IMR-90 (cell line): ENCODE measurements at places on chromosomes 7 and 10. TPM values are rescaled to one million over a fixed set of nuclear protein-coding genes. Genes with fewer than 3 reads are reported as not detected.
A peak's percentile ranks its signal among the peaks of the same experiment; 100 is the strongest.

GRCh38 chr7:7688310-7688709 is 30.1 kb downstream of the RPA3 start:
- H3K4me1 ChIP-seq: no peaks in the 10 kb centered on the region; the same call in 1 of the 2 replicates
- H3K36me3 ChIP-seq: no peaks in the 10 kb centered on the region
- H3K27me3 ChIP-seq: no peaks in the 10 kb centered on the region
- DNase-seq: no peak
- H3K27ac ChIP-seq: no peak overlapping the region
- no peak overlapping the region for H3K4me3 ChIP-seq

DNA sequence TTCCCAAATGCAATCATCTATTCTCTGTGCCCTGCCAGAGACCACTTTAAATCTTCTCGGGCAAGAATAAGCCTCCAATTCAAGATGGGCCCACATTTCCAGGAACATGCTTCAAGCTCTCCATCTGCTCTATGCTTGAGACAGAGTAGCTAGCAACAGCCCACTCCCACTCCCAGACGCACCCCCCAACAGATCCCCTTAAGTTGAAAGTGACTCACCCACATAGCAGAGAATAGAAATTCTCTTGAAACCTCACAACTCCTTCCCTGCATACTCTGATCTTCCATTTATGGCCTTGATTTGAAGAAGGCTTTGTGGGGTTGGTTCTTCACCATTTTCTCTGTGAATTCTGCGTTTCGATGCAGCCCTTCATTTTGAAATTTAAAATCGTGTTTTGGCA is 604.0 kb downstream of the INHBA start:
- peaks cover 7% of the 10 kb centered on the region; the same call in 1 of the 2 replicates for H3K4me1 ChIP-seq
- no peaks in the 10 kb centered on the region for H3K36me3 ChIP-seq
- no peak overlapping the region for H3K27ac ChIP-seq
- no peak overlapping the region for H3K4me3 ChIP-seq

DNA sequence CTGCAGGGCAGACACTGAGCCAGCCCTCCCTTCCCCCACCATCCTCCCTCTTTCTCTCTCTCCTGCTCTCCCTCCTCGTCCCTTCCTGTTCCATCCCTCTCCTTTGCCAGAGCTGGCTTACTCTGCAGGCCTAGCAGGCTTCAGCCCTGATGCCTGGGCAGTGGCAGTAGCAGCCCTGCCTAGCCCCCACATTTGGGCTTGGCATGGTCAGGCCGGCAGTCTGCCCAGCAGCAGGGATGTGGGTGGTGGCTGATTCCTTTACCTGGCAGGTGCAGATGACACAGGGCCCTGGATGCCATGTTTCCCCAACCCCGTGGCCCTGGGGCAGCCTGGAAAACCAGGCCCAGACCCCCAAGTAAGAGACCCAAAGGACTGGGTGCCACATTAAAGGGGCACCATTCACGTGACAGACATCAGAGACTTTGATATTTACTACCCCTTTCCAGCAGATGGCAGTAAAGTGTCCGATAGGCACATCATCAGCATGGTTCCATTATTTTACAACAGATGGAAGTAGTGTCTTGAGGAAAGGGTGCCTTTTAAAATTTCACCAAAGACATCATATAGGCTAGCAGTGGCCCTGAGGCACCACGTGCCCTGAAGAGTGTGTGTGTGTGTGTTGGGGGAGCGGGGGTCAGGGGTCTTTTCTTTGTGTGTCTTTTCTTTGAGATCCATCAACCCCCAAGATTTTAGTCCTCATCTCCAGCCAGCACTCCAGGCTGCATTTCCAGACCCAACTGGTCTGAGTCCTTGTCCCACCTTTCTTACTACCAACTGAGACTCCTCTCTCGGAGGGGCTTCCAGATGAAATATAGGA is 5.9 kb downstream of the KCP start:
- H3K27ac ChIP-seq: no peak overlapping the region
- no peaks in the 10 kb centered on the region for H3K4me1 ChIP-seq
- peaks cover 34% of the 10 kb centered on the region for H3K27me3 ChIP-seq
- H3K4me3 ChIP-seq: no peak overlapping the region
- H3K36me3 ChIP-seq: no peaks in the 10 kb centered on the region
- peak; percentile 56 for DNase-seq

DNA sequence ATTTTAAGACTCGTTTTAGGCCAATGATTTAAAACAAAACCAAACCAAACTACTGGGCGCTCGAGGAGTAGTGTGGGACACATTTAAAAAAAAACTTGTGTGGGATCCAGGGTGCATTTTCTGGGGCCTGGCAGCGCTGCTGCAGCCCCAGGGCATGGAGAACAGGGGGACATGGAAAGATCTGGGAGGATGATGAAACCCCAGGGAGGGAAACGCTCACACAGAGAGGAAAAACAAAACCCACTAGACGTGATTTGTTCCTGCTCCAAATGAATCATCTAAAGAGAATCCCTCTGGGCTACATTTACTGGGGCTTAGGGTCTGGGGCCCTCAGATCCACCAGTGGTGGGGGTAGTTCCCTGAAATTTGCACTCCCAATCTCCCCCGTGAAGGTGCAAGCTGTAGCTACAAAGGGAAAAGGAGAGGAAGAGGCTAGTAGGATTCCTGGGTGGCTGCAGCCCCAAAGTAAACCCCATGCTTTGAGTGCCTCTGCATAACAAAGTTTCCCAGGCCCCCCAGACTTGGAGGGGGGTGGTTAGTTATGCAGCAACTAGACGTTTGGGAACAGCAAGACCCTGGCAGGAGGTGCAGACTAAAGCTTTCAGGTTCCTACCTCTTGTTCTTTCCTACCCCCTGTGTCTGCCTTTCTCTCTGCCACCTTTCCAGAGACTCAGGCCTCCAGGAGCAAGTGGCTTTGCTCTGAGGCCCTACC is 14.5 kb upstream of the HOXA13 start:
- no peaks in the 10 kb centered on the region for H3K4me1 ChIP-seq
- no peak for DNase-seq
- H3K4me3 ChIP-seq: no peak overlapping the region
- H3K27ac ChIP-seq: no peak overlapping the region
- peaks cover 88% of the 10 kb centered on the region for H3K27me3 ChIP-seq

GRCh38 chr10:78336402-78336791 is 302.7 kb downstream of the RPS24 start:
- no peak overlapping the region for H3K27ac ChIP-seq
- peak; percentile 97 for DNase-seq
- H3K27me3 ChIP-seq: peaks cover 12% of the 10 kb centered on the region
- H3K36me3 ChIP-seq: no peaks in the 10 kb centered on the region

- no peak overlapping the region for H3K4me3 ChIP-seq
- no peaks in the 10 kb centered on the region; the same call in 1 of the 2 replicates for H3K27me3 ChIP-seq
- no peaks in the 10 kb centered on the region; the same call in 1 of the 2 replicates for H3K4me1 ChIP-seq
- no peaks in the 10 kb centered on the region for H3K36me3 ChIP-seq
Measured at GRCh38 chr10:22717728-22718127, 3.4 kb upstream of the PIP4K2A start.

GRCh38 chr10:94307046-94307615 is 55.6 kb downstream of the NOC3L start:
- H3K4me1 ChIP-seq: no peaks in the 10 kb centered on the region
- DNase-seq: no peak
- H3K27me3 ChIP-seq: 0 out of 2 replicates have a peak, but pooled peaks cover 5% of the 10 kb centered on the region

GRCh38 chr10:72095195-72095594 is 6.8 kb upstream of the SPOCK2 start:
- peaks cover 5% of the 10 kb centered on the region for H3K27me3 ChIP-seq
- H3K4me1 ChIP-seq: peaks cover 11% of the 10 kb centered on the region
- H3K36me3 ChIP-seq: 0 out of 2 replicates have a peak, but pooled peaks cover 3% of the 10 kb centered on the region
- H3K27ac ChIP-seq: no peak overlapping the region
- no peak overlapping the region for H3K4me3 ChIP-seq

DNA sequence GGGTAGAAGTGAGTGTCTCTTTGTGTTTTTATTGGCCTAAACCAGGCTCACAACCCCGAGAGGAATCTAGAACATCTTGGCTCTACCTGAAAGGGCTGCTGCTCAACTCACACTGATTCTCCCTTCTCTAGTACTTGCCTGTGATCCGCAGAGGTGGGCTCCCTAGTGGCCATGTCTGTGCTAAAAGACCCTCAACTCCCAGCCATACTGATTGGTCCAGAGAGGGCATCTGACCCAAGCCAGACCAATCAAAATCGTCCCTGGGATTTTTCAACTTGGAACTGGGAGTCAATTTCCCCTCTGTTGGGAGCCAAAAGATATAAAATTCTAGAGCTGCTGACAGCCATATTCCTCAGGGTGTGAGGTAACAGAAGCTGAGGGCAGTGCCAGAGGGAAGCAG is 55.3 kb downstream of the SH3PXD2A start:
- H3K27me3 ChIP-seq: no peaks in the 10 kb centered on the region
- no peak for DNase-seq
- H3K4me1 ChIP-seq: peaks cover 16% of the 10 kb centered on the region
- no peak overlapping the region for H3K4me3 ChIP-seq

DNA sequence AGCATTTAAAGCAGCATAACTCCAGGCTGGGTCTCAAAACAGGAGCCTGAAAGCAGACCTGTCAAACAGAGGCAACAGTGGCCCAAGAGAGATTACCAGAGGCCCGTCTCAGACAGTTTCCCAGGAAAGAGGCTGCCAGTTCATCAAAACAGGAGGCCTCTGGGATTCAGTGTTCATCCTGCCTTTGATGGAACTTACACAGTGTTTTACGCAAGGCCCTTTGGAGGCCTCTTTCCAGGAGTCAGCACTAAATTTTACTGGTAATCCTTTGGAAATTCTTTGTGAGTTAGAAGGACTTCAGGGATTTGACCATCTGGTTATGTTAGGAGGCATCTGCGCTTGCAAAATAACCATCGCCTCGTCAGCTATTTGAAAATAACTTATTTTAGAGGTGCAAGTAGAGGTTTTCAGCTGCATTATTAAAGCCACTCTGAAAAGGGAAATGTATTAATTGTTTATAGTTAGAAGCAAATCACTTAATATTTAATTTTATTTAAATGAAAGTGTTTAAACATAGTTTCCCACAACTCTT is 501.2 kb upstream of the COBL start:
- H3K4me1 ChIP-seq: no peaks in the 10 kb centered on the region
- no peak for DNase-seq
- no peaks in the 10 kb centered on the region for H3K36me3 ChIP-seq
- H3K27me3 ChIP-seq: no peaks in the 10 kb centered on the region

DNA sequence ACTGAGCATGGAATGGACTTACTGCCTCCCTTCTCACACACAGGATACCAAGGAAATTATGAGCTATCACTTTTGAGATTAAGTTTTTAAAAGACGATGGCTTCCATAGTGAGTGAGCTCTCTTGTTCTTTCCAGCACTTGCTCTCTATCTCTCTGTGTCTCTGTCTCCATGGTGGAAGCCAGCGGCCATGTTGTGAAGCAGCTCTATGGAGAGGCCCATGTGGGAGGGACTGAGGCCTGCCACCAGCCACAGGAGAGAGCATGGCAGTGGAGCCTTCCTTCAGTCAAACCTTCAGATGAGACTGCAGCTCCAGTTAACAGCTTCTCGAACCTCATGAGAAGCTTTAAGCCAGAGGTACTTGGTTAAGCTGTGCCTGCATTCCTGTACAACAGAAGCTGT is 20.5 kb upstream of the PDIA4 start:
- no peaks in the 10 kb centered on the region for H3K4me1 ChIP-seq
- H3K36me3 ChIP-seq: no peaks in the 10 kb centered on the region
- peaks cover 3% of the 10 kb centered on the region for H3K27me3 ChIP-seq
- no peak overlapping the region for H3K27ac ChIP-seq
- H3K4me3 ChIP-seq: no peak overlapping the region

GRCh38 chr7:116526897-116527296 is 2.1 kb downstream of the CAV1 start:
- H3K4me3 ChIP-seq: peak overlapping the region; percentile 72
- H3K27ac ChIP-seq: peak overlapping the region; percentile 97
- peaks cover 11% of the 10 kb centered on the region for H3K4me1 ChIP-seq
- H3K36me3 ChIP-seq: peaks cover 16% of the 10 kb centered on the region

GRCh38 chr7:24555184-24555583 is 18.1 kb upstream of the PALS2 start:
- peaks cover 3% of the 10 kb centered on the region for H3K27me3 ChIP-seq
- no peaks in the 10 kb centered on the region for H3K36me3 ChIP-seq
- no peak for DNase-seq
- H3K4me1 ChIP-seq: no peaks in the 10 kb centered on the region
- no peak overlapping the region for H3K27ac ChIP-seq

DNA sequence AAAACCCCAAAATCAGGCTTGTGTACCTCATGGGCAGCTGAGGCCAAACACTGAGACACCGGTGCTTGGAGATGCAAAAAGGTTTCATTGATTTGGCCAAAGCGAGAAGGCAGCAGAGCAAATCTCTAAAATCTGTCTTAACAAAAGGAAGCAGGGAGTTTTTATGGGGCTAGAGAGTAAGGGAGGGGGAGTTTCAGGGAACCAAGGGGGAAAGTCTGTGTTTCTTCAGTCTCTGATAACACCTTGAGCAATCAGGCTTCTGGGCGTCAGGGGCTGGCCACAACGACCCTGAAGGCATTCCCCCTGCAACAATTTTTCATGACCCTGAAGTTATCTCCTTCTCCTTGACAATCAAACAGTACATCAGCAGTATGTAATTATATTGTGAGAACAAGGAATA is 2.7 kb upstream of the ZNF786 start:
- H3K4me1 ChIP-seq: no peaks in the 10 kb centered on the region
- H3K27me3 ChIP-seq: no peaks in the 10 kb centered on the region
- no peak for DNase-seq
- no peak overlapping the region for H3K27ac ChIP-seq

DNA sequence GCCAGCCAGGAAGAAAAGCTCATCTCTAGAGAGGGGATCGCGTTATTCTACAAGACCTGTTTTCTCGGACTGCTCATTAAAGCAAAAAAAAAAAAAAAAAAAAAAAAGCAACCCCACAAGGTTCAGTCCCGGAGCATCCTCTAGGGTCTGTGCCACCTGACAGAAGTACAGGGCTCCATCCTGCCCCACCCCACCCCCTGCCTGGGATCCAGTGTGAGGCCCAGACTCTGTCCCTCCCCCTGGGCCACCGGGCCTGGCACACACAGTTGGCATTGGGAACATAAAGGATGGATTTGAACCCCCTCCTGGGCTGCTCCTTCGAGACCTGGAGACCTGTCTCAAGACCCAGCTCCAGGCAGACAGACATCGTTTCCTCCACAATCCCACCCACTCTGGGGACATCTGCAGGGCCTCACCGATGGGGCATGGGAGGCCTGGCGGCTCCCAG is 688 bp downstream of the ORAI2 start:
- peaks cover 7% of the 10 kb centered on the region for H3K36me3 ChIP-seq
- peak; percentile 44 for DNase-seq

The LAMB4 gene
- under 0.01 and 0.18 TPM in 2 replicates for total RNA-seq

The FAM149B1 gene
- 22.8 and 28.3 TPM in 2 replicates for total RNA-seq

The CCDC146 gene
- 0.54 and 0.83 TPM in 2 replicates for total RNA-seq

The SFRP4 gene
- not detected in 2 replicates for total RNA-seq

The UFSP1 gene
- total RNA-seq: 0.28 and 0.36 TPM in 2 replicates

The HOXA4 gene
- 0.36 and 1.1 TPM in 2 replicates for total RNA-seq

The CCDC172 gene
- total RNA-seq: not detected in 2 replicates

The ADAM22 gene
- under 0.01 and 0.18 TPM in 2 replicates for total RNA-seq

The POU6F2 gene
- not detected in 2 replicates for total RNA-seq

The CABCOCO1 gene
- under 0.01 and 0.18 TPM in 2 replicates for total RNA-seq

The CPXM2 gene
- total RNA-seq: not detected in 2 replicates
